ENCODE measurements at places on chromosomes 3 and 15.

DNA sequence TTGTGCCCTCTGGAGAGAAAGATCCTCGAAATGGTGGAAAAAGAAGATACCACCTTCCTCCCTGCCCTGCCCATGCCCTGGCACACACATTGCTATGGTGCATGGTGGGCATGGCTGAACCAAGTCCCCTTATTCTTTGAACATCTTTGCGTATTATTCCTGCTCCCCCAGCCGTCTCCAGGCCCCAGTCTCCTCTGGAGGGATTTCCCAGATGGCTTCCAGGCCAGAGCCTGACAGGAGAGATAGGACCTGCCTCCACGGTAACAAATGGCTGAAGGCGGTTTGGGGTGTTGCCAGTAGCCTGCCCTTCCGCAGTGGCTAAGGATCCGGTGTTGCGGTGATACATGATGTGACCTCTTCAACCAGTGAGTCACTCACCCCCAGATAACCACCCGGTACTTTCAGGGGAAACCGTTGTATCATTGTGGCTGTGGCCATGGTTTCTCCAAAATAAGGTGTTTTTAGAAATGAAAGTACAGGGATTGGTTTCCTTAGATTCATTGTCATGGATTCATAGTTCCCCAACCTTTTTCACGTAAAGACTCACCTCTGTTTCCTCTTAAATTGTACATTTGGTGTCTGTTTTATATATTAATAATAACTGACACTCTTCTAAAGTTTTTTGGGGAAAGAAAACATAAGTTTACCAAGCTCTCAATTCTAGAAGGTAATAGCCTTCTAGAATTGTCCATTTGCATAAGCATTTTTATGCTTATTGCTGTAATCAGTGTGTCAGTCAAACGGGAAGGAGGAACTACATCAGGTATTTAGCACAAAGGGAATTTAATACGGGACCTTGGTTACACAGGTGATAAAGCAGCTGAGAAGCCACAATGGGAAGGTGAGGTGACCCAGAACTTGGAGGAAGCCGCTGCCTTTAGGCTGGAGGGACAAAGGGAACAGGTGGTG lies 25.9 kb downstream of the SMAD3 start:
- no peak for DNase-seq

DNA sequence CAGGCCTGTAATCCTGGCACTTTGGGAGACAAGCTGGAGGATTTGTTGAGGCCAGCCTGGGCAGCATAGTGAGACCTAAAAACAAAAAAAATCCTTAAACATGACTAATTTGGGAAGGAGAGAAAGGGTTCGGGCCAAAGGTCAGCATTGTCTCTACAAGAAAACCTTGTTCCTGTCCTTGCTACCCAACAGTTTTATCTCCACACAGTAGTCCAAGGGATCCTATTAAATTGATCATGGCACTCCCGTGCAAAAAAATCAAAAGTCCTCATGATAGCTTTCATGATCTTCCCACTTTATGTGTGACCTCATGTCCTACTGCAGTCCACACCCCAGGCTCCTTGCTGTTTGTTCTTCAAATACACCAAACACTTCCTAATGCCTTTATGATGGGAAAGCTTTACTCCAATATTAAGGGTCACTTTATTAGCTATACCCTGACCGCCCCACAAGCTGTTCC lies 4.2 kb downstream of the RPL15 start:
- no peak for DNase-seq

DNA sequence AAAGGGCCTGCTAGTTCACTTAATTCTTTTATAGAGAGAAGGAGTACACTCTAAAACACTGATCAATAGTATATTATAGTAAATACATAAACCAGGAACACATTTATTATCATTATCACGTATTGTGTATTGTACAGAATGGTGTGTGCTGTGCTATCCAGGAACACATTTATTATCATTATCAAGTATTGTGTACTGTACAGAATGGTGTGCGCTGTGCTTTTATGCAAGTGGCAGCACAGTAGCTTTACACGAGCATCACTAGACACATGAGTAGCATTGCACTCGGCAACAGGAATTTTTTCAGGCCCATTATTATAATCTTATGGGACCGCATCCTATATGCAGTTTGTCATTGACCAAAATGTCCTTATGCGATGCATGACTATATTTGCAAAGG lies 20.9 kb upstream of the MUC20 start:
- DNase-seq: no peak

DNA sequence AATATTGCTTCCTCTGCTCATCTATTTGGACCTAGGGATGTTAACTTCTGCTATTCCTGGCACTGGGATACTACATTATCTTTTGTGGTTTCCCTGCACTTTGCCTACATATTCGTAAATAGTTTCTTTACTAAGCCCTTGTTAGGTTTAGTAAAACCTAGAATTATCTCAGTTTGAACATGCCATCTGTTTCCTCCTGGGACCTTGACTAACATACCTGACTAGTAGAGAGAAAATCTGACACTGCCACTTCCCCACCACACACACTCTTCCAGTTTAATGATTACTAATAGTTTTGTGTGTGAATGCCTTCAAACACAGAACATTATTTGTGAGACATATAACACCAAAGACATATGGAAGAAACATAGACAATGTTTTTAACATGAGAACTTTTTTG lies 28.2 kb upstream of the SOX2 start:
- DNase-seq: no peak

GRCh38 chr15:39154776-39155175 lies 426.1 kb upstream of the THBS1 start:
- DNase-seq: no peak

DNA sequence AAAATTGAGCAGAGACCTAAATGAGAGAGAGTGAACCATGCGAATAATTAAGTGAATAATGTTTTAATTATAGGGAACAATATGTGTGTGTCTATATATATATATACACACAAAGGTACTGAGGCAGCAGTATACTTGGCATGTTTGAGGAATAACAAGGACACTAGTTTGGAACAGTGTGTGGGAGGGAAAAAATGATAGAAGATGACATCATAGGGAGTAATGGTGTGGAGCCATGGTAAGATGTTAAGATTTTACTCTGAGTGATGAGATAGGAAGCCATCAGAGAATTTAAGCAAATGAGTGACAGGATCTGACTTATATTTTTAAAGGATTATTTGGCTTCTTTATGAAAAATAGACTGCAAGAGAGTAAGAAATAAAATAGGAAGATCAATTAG lies 29.1 kb downstream of the DTWD1 start:
- no peak for DNase-seq

DNA sequence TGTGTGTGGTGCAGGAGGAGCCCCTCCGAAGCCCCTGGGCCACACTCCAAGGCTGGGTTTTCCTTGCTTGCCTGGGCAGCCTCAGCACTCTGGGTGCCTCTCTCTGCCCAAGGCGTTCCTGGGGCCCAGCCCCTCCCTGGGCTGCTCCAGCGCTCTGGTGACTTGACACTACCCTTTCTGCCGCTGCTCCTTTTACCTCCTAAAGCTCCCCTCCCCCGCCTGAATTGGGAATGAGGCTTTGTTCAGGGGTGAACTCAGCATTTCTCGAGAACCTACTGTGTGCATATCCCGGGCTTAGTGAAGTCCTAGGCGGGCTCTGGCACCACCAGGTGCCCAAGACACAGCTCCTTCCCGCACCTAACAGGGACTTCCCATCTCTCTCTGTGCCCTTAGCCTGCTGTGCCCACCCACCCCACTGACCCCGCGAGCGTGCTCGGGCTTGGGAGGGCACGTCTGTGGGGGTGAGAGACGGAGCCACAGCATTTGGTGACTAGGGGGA lies 1.2 kb upstream of the BAHD1 start:
- no peak for DNase-seq

DNA sequence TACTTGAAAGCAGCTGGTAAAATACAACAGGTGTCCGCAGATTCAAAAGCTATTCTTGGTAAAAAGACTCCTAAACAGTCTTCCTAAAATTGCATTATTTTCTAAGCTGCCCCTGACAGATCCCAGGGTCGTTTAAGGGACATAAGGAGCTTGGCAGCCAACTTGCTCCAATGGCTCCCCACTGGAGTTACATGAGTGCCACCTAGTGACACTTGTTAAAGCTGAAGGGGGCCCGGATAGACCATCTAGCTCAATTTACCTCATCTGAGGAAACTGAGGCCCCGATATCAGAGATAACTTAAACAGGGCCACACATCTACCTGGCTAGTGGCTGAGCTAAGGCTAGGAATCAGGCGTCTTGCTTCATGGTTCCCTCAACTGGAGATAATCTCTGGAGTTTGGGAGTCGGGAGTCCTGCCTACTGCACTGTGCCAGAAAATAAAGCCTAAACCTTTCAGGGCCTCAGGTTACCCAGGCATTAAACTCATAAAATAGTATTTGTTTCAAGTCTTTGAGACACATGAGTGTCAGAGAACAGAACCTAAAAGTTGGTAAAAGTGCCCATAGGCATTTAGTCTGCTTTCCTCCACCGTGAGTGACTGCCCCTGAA lies 6.5 kb upstream of the TBC1D23 start:
- no peak for DNase-seq

DNA sequence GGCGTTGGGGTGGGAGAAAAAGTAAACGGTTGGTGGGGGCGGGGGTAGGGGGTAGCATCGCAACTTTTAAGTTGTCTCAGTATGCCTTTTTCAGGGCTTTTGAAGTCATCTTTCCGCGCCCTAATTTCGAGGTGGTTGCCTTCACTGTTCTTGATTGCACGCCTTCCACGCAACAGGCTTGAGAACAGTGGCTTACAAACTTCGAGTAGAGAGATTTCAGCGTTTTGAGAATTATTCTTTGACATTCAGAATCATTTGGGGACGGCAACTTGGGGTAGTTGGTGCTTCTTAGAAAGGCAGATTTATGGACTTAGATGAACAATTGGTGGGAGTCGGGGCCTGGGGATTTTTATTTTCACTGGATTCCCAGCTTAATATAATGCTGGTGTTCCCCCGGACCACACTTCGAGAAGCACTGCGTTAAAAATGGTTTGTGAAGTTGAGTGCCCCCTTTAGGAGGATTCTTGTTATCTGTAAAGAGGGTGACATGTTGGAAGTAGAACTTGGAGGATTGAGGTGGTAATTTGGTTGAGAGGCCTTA lies 880 bp downstream of the PPP4R2 start:
- DNase-seq: peak; percentile 39

- no peak for DNase-seq
These were observed 40.7 kb downstream of the SLC49A4 start for GRCh38 chr3:122835590-122835989.

- DNase-seq: peak; percentile 47
These were observed 55.2 kb upstream of the CHRNA7 start for GRCh38 chr15:31974855-31975829.

GRCh38 chr3:84978843-84979242 lies 20.1 kb downstream of the CADM2 start:
- no peak for DNase-seq

DNA sequence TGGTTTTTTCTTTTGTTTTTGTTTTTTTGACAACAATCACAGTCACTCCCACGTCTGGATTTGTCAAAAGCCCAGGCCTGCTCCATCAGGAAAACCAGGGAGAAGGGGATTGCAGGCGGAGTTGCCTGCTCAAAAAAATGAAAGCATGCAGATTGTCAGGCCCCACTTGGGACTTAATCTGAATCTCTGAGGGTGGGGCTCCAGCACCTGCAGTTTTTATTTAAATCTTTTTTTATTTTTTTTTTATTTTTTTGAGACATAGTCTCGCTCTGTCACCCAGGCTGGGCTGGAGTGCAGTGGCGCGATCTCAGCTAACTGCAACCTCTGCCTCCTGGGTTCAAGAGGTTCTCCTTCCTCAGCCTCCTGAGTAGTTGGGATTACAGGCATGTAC lies 140.9 kb downstream of the FOXP1 start:
- no peak for DNase-seq

DNA sequence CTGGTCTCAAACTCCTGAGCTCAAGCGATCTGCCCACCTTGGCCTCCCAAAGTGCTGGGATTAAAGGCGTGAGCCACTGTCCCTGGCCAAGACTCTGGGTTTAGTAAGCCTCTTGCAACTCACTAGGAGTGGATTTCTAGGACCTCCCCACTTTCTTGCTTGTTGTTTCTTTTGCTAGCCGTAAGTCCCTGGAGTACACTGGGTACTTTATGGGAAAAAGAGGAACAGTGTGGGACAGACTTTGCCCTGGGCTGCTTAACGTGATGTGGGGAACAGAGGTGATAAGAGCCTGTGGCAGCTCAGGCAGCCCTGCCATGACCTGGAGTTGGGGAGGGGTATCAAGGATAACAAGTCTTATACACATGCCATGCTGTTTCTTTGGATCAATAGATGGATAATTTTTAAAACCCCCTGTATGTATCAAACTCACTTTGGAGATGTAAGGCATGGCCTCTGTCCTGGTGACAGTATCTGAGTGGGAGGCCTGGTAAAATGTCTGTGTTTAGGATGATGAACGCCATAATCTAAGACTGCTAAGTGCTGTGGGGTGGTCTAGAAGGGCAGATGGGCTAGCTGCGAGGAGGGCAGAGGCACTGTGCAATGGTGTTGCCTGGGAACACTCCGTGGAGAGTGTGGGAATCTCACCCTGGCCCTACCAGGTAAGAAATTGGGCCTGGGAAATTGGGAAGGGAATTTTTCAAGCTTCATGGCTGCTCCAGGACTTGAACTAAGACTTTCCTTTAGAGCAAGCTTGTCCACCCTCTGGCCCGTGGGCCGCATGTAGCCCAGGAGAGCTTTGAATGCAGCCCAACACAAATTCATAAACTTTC lies 54.8 kb downstream of the SMAD3 start:
- DNase-seq: no peak

DNA sequence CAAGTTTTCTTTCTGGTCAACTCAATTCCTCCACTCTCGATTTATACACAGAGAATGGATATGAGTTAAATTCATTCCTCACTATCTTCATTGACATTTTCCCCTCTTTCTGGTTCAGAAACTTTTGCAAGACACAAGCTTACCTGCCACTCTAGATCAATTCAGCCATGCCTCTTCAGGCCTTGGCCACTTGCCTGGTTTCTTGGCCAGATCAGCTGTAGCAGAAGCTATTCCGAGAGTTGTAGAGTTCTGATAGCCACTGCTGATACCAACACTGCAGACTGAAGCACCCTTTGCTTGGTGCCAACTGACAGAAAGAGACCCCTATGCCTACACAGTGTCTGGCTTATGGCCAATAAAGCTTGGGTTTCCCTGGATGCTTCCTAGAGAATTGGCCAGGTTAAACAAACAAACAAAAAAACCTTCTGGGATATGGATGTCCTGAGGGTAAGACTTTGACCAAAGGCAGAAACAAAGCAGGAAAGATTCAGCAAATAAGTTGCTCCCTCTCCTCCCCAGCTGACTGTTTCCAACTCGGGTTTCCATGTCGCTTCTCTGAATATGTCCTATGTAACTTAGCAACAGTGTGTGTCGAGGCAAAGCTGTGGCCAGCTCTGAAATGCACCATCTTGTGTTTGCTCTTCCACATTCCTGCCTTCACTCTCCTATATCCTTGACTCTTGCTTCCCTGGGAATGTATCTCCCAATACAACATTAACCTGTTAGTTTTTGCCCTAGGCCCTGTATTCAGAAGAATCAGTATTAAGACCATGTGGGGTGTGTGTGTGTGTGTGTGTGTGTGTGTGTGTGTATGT lies 521.6 kb downstream of the EPHA3 start:
- no peak for DNase-seq

GRCh38 chr3:186257866-186258265 lies 104.2 kb downstream of the DGKG start:
- DNase-seq: no peak

- DNase-seq: no peak
These were observed 216.9 kb upstream of the CDIN1 start for GRCh38 chr15:36362509-36362915.
